ENCODE measurements at places on chromosomes 1 and 21.
A peak's percentile ranks its signal among the peaks of the same experiment; 100 is the strongest.

- DNase-seq = no peak
Observed at GRCh38 chr1:186220067-186220466, 155.0 kb downstream of the TPR start.

- no peak for DNase-seq
Observed at GRCh38 chr1:57741521-57741920, 317.7 kb upstream of the DAB1 start.

DNA sequence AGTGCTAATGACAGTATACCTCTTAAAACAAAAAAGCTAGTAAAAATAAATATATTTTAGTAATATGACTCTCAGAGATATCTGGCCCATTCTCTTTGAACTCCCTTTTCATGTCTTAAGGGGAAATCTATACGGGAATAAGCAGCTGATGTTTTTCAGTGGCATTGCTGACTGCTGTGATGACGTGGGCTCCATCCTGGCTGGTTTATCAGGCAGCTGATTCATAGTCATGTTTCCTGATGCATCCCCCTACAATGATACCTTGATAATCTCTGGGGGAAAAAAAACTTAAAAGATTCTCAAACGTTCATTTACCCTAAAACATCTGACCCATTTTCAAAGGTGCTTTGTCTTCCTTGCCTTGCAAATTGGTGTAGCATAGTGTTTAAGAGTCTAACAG, 53.8 kb downstream of the ABCA4 start:
- DNase-seq = no peak

GRCh38 chr1:36134505-36135329, 9.7 kb upstream of the COL8A2 start:
- DNase-seq = peak; percentile 15

DNA sequence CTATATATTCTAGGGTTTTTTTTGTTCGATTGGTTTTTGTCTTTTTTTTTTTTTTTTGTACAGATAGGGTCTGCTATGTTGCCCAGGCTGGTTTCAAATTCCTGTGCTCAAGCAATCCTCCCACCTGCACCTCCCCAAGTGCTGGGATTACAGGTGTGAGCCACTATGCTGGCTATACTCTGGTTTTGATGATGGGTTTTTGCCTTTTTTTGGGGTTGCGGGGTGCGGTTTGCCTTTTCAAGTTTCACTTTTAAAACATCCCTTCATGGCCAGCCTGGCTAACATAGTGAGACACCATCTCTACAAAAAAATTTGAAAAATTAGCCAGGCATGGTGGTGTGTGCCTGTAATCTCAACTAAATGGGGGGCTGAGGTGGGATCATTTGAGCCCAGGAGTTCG, 10.0 kb downstream of the KDM5B start:
- no peak for DNase-seq

DNA sequence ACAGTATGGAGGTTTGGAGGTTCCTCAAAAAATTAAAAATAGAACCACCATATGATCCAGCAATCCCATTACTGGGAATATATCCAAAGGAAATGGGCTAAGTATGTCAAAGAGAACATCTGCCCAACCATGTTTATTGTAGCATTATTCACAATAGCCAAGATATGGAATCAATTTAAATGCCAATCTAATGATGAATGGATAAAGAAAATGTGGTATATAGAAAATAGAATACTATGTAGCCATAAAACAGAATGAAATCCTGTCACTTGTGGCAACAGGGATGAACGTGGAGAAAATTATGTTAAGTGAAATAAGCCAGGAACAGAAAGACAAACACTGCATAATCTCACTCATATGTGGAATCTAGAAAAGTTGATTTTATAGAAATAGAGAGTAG, 201.7 kb upstream of the AJAP1 start:
- DNase-seq = no peak

DNA sequence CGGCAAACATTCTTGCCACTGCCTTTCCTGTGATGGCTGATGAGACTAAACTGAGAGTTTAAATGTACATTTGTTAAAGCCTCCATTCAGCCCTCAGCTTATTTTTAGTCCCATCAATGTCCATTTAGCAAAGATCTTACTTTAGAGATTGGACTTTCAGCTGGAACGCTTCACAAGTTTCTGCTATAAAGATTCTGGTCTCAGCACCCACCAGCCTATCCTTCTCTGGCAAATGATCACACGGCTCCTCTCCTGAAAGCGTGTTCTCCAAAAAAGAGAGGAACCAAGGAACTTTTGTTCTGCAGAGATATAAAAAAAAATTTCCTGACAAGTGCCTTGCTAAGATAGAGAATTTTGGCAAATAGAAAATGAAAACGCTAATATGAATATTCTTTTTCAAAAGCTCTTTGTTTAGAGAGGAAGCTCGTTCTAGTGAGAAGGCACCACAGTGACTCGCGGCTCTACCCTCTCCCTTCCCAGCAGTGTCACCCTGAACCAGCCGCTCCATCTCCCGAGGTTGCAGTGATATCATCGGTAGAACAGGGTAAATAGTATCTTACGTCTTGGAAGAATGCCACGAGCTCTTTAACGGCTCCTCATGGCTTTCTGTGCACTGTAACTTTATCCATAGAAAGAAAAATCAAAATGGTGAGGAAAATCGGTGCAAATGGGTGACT, 200.2 kb downstream of the APP start:
- no peak for DNase-seq

- DNase-seq = no peak
Observed at GRCh38 chr1:225119307-225119706, 189.8 kb downstream of the DNAH14 start.

DNA sequence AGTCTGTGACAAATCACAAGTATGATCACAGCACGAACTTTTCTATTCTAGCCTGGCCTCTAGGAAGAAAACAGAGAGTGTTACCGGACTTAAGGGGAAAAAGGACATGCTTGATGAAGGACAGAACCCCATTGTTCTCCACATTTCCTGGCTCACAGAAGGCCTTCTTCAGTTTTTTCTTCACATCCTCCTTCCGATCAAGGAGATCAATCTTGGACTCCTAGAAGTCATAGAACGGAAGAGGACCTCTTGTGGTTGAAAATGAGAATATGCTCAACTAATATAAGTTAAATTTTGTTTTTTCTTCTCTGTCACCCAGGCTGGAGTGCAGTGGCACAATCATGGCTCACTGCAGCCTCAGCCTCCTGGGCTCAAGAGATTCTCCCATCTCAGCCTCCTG, 30.3 kb downstream of the YARS1 start:
- DNase-seq = no peak

GRCh38 chr1:165397944-165398343, 41.4 kb upstream of the LMX1A start:
- DNase-seq = no peak

- DNase-seq = no peak
Observed at GRCh38 chr1:27967106-27967883, 7.5 kb downstream of the XKR8 start.

DNA sequence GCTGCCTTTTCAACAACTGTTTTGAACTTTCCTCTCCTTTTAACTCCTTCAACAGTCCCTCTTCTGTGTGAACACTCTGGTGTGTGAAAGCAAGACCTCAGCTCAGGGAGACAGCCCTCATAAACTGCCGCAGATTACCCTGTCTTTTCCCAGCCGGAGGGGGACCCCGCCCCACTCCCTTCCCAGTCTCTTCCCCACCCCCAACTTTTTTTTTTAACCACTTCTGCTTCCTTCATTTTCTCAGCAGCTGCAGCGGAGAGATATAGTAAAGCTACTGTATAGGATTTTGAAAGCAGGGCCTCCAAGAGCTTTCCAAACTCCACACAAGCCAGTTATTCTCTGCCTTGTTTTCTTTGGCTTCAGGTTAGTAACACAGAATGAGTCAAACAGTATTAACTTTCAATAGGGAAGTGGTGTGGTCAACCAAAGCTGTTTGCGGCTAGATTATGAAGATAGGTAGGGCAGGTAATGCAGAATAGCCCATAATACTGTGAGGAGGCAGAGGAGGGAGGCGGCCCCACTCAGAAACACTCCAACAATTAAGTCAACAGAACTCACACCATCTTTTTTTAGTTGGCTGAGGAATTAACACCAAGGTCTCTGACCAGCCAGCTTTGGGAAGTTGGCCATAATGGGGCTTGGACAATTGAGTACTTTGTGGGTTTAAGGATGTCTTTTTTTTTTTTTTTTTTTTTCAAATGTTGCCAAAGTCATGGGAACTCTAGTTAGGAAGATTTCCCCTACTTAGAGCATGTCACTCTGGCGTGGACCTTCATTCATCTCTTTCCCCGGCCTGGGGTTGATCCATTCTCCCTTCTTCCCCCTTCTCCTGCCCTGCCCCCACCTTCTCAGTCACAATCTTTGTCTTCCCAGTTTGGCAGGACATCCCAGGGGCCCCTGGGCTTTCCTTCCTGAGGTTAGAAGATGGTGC, 177.0 kb downstream of the CLIC6 start:
- no peak for DNase-seq
